Activated CD8-positive, alpha-beta memory T cell treated with anti-CD3 and anti-CD28 coated beads, Interleukin-2, amount 10 ng/mL, durations not matched to agents 7 days and 5 days (primary cell): ENCODE measurements at places on chromosomes 5 and 9. TPM values are rescaled to one million over a fixed set of nuclear protein-coding genes. Genes with fewer than 3 reads are reported as not detected.

PCA3 gene
- total RNA-seq: not detected

SOHLH1 gene
- not detected for total RNA-seq

FGFR4 gene
- total RNA-seq: 1.1 TPM

KIF24 gene
- total RNA-seq: 13.6 TPM

PLAC8L1 gene
- 0.87 TPM for total RNA-seq

SMIM23 gene
- not detected for total RNA-seq

SLC23A1 gene
- total RNA-seq: 2.5 TPM

HAVCR1 gene
- total RNA-seq: 2.2 TPM

C9orf78 gene
- 90.2 TPM for total RNA-seq

PCDHA9 gene
- total RNA-seq: not detected
